ENCODE measurements at places on chromosomes 3 and 15. TPM values are rescaled to one million over a fixed set of nuclear protein-coding genes. Genes with fewer than 3 reads are reported as not detected.

- DNase-seq, result no peak
- H3K27ac ChIP-seq, result no peak overlapping the region
- no peak overlapping the region for H3K4me3 ChIP-seq
- H3K36me3 ChIP-seq, result no peaks in the 10 kb centered on the region
These were observed 49.2 kb downstream of the CTXND1 start for GRCh38 chr15:80202641-80203360.

DNA sequence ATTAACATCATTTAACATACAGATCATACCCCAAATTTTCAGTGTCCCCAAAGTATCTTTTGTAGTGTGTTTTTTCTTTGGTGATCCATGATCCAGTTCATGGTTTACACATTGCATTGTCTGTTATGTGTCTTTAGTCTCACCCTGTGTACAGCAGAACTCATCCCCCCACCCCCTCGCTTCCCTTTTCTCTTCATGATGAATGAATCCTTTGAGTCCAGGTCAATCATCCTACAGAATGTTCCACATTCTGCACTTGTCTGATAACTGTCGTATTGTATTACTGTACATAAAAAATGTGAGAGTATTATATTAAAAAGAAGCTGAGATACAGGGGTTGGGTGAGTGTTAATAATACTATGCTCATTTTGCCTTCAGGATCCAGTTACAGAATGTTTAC is 14.6 kb upstream of the NIT2 start:
- no peak overlapping the region for H3K4me3 ChIP-seq
- no peaks in the 10 kb centered on the region for H3K4me1 ChIP-seq
- H3K36me3 ChIP-seq, result peaks cover 3% of the 10 kb centered on the region
- DNase-seq, result no peak

- H3K4me3 ChIP-seq, result no peak overlapping the region
- no peaks in the 10 kb centered on the region for H3K4me1 ChIP-seq
- no peaks in the 10 kb centered on the region for H3K27me3 ChIP-seq
- peak overlapping the region; percentile 68 for H3K27ac ChIP-seq
These were observed 4.7 kb downstream of the EIF1B start for GRCh38 chr3:40313975-40314860.

DNA sequence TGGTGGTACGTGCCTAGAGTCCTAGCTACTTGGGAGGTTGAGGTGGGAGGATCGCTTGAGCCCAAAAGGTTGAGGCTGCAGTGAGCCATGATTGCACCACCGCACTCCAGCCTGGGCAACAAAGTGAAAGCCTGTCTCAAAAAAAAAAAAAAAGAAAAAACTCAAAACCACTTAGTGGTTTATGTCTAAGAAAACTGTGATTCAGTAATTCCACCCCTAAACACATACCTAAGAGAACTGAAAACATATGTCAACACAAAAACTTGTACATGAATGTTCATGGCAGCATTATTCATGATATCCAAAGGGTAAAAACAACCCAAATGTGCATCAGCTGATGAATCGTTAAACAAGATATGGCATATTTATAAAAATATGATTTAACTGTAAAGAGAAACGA is 14.3 kb downstream of the SPG21 start:
- DNase-seq, result no peak
- H3K4me3 ChIP-seq, result no peak overlapping the region
- H3K27ac ChIP-seq, result no peak overlapping the region
- no peaks in the 10 kb centered on the region for H3K4me1 ChIP-seq
- H3K27me3 ChIP-seq, result no peaks in the 10 kb centered on the region

GRCh38 chr15:26892678-26893077 is 25.8 kb downstream of the GABRA5 start:
- H3K4me1 ChIP-seq, result no peaks in the 10 kb centered on the region
- H3K4me3 ChIP-seq, result no peak overlapping the region
- DNase-seq, result no peak
- H3K27ac ChIP-seq, result no peak overlapping the region

DNA sequence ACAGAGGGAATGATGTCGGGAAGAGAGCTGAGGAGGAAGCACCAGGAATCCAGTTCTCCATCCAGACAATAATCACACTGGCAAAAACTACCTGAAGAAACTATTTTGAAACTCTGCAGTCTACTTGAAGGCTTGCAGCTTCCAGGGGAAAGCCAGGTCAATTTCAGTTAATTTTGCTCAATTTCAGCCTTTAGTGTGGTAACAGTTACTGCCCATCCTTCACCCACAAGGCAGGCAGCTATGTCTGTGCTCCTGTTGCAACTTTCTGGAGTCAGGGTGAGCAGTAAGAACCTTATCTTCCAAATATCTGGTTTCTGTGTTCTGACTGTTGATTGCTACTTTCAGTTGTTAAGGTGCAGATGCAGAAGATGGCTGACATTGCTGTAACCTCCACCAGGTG is 221.7 kb downstream of the ADAMTS17 start:
- H3K4me1 ChIP-seq, result no peaks in the 10 kb centered on the region
- H3K27ac ChIP-seq, result no peak overlapping the region
- H3K36me3 ChIP-seq, result no peaks in the 10 kb centered on the region
- H3K27me3 ChIP-seq, result no peaks in the 10 kb centered on the region
- no peak overlapping the region for H3K4me3 ChIP-seq

DNA sequence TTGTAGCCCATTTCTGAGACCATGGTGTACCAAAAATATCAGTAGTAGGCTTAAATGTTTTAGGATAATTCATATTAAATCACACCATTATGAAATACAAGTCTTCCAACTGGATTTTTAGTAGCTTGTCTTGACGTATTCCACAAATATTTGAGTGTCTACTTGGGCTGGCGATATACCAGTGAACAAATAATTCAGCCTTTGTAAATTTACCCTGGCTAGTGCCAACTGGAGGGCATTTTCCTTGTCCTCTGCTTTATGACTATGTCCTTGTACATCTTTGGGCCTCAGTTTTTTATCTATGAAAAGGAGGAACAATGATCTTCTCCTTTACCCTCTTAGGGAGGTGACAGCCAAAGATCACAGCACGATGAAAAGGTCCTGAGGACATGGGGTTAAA is 114.8 kb downstream of the FRMD4B start:
- H3K4me1 ChIP-seq, result no peaks in the 10 kb centered on the region
- no peak for DNase-seq
- no peaks in the 10 kb centered on the region for H3K27me3 ChIP-seq
- no peak overlapping the region for H3K4me3 ChIP-seq

DNA sequence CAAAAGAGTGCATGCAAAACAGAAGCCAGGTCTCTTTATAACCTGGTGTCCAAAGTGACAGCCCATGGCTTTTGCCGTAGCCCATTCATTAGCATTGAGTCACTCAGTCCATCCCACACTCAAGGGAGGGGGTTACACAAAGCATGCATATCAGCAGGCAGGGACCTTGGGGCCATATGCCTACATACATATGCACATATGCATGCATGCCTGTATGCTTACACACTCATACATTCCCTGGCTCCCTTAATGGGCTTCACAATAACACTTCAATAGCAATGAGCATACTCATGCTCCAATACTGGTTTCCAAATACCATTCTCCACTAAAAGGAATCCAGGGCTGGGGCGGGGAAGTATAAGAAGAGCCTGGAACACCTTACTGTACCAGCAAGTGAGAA is 22.0 kb downstream of the TRPM1 start:
- no peak overlapping the region for H3K4me3 ChIP-seq
- H3K4me1 ChIP-seq, result no peaks in the 10 kb centered on the region
- H3K27ac ChIP-seq, result no peak overlapping the region
- H3K27me3 ChIP-seq, result no peaks in the 10 kb centered on the region
- H3K36me3 ChIP-seq, result no peaks in the 10 kb centered on the region

GRCh38 chr3:171404376-171404967 is 55.7 kb downstream of the TNIK start:
- H3K4me1 ChIP-seq, result peaks cover 3% of the 10 kb centered on the region
- no peak overlapping the region for H3K27ac ChIP-seq

DNA sequence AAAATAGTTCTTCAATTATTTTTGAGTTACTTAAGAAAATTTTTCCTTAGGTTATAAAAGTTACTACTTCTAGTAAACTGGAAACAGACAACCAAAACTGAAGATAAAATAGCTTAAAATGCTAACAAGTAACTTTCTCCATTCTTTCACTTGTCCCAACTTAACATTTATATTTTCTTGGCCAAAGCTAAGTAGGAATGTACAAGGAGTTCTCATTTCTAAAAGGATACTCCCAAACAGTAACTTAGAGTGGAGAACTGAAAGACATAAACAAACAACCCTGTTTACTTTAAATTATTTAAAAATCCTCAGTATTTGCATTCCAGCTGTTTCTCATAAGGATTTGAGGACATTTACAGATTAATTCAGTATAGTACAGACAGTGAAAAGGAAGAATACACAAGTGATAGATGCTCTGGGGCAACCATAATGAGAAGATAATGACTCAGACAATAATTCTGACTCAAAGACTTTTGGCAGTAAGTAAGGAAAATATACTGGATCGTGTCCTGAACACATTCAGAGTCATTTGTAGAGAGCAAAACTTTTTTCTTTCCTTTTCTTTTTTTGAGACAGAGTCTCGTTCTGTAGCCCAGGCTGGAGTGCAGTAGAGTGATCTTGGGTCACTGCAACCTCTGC is 29.2 kb upstream of the ANXA2 start:
- H3K27me3 ChIP-seq, result no peaks in the 10 kb centered on the region
- no peaks in the 10 kb centered on the region for H3K36me3 ChIP-seq
- H3K4me3 ChIP-seq, result no peak overlapping the region
- peak overlapping the region; percentile 63 for H3K27ac ChIP-seq

- H3K4me3 ChIP-seq, result no peak overlapping the region
- no peak for DNase-seq
- no peaks in the 10 kb centered on the region for H3K4me1 ChIP-seq
- no peaks in the 10 kb centered on the region for H3K36me3 ChIP-seq
These were observed 158.6 kb upstream of the RAP2B start for GRCh38 chr3:153003441-153003840.

DNA sequence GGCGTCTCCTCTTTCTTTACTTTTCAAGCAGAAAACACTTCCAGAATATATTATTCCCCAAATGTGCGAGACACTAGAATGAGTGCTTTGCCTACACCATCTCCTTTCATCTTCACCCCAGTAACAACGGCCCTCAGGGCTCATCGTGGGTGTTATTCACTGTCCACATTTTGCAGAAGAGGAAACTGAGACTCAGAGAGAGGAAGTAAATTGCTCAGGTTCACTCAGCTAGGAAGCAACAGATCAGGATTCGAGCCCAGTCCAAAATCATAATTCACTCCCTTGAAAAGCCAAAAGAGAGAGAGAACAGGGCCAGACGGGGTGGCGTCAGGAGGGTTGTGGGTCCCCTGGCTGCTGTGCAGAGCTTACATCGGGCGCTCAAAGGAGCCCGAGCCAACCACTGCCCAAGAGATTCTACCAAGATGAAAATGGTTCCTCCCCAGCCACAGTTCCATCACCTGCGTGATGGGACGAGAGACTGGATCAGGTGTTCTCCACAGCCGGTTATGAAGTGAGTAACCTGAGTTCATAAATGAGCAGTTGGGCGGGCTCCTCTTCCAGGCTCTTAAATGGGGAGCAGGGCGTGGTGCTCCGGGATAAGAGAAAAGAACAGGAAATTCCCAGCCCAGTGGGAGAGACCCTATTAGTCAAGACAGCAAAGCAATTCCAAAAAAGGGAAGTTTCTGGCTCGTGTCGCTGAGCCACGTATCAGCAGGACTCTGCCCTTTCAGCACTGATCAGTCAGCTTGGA is 48.6 kb upstream of the FLNB start:
- no peak overlapping the region for H3K4me3 ChIP-seq
- H3K27ac ChIP-seq, result no peak overlapping the region
- H3K4me1 ChIP-seq, result no peaks in the 10 kb centered on the region
- DNase-seq, result no peak
- no peaks in the 10 kb centered on the region for H3K36me3 ChIP-seq

DNA sequence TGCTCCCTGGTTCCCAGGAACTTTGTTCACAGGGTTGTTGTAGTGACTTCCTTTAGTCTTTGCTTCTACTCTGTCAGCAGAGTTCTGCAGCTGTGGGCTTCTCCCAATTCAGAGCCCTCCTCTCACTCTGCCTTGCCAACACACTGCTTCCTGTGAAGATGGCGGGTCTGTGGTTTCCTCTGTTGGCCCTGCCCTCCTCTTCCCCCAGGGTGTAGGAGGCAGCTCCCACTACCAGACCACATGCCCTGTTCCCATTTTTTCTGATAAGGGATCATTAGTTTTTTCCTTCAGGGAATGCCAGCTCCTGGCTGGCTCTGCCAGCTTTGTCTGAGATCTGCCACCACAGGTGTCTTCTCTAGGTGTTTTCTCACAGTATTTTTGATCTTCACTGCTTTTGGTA is 12.7 kb downstream of the SPSB4 start:
- no peaks in the 10 kb centered on the region for H3K4me1 ChIP-seq
- no peaks in the 10 kb centered on the region for H3K27me3 ChIP-seq
- no peak for DNase-seq
- H3K4me3 ChIP-seq, result no peak overlapping the region

DNA sequence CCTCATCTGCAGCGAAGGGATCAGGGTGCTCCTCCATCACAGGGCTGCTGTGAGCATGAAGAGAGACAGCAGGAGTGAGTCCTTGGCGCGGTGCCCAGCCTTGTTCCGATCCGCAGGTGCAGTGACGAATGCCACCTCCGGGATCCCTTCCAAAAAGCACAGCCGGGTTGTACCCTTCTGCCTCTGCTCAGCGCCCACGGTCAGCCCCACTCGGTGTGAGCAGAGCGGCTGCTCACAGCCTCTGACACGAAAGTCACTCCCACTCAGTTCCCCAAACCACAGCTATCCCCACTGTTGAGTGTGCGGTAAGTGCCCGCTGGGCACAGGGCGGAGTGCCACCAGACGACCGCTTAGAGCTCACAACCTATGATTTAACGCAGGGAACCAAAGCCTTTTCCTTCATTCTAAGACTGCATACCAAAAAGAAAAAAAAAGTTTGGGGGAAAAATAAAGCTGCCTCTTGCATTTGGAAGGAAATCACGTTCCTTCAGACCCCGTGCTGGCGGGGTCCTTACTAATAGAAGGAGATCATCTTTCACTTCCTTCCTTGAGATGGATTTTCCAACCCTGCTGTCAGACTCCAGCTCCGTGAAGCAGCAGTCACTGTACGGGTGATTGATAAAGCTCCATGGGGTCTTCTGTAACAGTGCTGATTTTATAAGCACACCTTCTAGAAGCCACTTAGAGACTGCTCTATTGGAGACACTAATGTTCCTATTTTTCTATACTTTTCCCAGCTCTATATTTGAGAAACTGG is 34.7 kb upstream of the TUBGCP5 start:
- no peak overlapping the region for H3K4me3 ChIP-seq
- DNase-seq, result no peak
- H3K36me3 ChIP-seq, result no peaks in the 10 kb centered on the region
- no peaks in the 10 kb centered on the region for H3K4me1 ChIP-seq
- no peak overlapping the region for H3K27ac ChIP-seq

The SAMMSON gene
- 25.6 TPM for total RNA-seq

The ANKUB1 gene
- not detected for total RNA-seq

The CYP1A2 gene
- not detected for total RNA-seq

The CCDC39 gene
- total RNA-seq, result 0.60 TPM

The TNNC1 gene
- total RNA-seq, result 4.7 TPM

The MYO9A gene
- total RNA-seq, result 79.3 TPM

The AADACL2 gene
- 0.24 TPM for total RNA-seq

Data from aorta (tissue), 5 donors.